ENCODE measurements at places on chromosomes 2 and 18.

GRCh38 chr2:237625777-237626176 is 1.6 kb upstream of the LRRFIP1 start:
- DNase-seq: no peak

- no peak for DNase-seq
These were observed 73.4 kb downstream of the PLEKHM3 start for GRCh38 chr2:207951734-207952470.

DNA sequence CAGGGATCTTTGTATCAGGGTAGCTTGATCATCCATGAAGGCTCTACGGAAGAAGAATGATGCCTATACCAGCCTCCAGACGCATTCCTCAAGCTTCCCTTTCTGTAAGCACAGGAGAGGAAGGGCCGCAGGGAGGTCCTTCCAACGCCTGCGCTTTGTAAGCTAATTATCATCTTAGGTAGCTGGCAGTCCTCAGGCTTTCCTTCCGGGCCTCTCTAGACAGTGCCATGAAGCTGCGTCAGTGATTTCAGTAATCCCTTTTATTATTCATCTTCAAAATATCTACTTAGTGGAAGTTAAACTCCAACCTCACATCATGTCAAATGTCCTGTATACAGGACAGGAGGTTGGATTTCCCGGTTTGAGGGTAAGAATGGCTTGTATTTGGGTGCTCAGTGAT is 92.3 kb downstream of the ETAA1 start:
- no peak for DNase-seq

- DNase-seq: no peak
These were observed at the start of gene CNTNAP5 for GRCh38 chr2:124025171-124025580. CNTNAP5 (plus strand) TSS chr2:124025287; CDS start chr2:124025651, 364 bp downstream.

DNA sequence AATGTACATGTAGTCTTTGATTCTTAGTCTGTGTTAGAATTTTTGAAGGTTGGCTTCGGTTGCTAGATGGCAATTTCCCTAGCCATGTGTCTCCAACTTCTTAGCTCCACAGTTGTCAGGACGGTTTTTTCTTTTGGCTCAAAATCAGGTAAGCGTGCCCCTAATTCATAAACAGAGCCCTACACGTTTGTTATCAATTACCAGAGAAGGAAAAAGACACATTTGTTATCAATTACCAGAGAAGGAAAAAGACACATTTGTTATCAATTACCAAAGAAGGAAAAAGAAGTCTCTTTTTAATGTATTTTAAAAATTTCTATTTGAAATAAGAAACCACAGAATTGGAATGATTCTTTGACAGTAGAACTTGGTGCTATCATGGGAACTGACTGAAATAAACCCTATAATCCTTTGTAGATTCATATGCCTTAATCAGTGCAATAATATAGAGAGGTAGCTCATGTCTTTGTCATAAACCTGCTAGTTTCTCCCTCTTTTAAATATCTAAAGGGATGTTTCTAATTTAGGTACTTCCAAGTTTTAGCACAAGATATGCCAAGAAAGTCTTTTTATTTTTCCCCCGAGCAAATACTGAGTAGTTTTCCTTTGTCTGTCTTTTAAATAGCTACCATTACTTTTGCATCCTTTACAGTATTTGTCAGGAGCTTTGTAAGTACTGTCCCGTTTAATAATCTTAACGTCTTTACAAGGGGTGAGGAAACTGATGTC is 35.9 kb downstream of the CAMKMT start:
- no peak for DNase-seq

DNA sequence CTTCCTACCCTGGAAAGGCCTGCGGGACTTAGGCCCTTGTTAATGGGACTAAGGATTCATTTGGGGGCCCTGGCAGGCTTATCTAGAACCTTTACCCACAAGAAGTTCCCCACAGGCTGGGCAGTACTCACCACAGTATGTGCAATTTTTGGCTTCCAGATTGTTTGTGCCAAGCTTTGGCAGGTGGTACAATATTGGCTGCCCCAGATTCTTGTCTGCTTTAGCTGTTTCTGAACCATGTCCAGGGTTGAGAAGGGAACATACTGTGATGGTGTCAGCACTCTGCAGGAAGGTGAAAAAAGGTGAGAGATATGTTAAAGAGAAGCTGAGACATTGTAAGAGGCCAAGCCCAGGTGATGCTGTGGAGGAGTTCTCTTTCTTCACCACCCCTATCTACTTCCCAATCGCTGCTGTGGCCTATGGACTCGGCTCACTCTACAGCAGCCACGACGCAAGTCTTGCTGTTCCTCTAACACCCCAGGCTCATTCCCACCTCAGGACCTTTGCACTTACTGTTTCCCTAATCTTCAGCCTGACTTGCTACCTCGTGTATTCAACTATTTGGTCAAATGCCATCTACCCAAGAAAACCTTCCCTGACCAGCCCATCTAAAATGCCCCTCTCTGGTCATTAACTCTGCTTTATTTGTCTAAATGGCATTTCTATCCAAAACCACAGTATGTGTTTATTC is 9.2 kb downstream of the SLC4A5 start:
- DNase-seq: no peak

DNA sequence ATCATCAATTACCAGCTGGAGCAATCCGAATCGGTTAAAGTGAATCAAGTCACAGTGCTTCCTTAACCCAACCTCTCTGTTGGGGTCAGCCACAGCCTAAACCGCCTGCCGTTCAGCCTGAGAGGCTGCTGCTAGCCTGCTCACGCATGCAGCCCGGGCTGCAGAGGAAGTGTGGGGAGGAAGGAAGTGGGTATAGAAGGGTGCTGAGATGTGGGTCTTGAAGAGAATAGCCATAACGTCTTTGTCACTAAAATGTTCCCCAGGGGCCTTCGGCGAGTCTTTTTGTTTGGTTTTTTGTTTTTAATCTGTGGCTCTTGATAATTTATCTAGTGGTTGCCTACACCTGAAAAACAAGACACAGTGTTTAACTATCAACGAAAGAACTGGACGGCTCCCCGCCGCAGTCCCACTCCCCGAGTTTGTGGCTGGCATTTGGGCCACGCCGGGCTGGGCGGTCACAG is 496 bp upstream of the ITGA4 start:
- DNase-seq: peak; percentile 48

DNA sequence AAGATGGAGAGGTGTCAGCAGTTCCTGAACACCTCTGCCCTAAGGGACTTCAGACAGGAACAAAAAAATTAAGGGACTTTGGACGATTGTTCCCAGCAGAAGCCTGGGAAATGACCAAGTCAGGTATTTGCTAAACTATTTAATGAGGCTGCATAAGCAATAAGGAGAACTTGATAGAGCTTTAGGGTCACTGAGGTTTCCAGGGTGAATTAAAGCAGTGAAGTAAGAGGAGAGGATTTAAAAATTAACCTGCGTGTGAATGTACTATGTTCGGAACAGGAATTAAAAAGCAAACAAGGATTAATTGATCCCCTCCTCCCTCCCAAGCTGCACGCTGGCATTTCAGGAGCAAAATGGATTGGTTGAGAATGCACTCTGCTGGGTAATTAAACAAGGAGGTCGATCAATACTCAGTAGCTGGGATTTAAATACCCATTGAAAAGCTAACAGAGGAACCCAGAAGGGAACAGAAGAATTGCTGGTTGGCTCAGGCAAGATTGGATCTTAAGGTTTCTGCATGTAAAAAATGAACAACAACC is 157.2 kb downstream of the RNF152 start:
- no peak for DNase-seq

GRCh38 chr2:105889046-105889445 is 144.3 kb downstream of the NCK2 start:
- no peak for DNase-seq

- no peak for DNase-seq
These were observed 143.9 kb downstream of the NCK2 start for GRCh38 chr2:105888625-105889024.

GRCh38 chr2:32772638-32773447 is 145.0 kb downstream of the TTC27 start:
- no peak for DNase-seq

- DNase-seq: no peak
These were observed 95.5 kb downstream of the MTCL1 start for GRCh38 chr18:8800876-8801262.

- DNase-seq: no peak
These were observed 225.5 kb upstream of the GALNT5 start for GRCh38 chr2:157032017-157032416.

GRCh38 chr2:16653799-16654198 is 11.8 kb downstream of the CYRIA start:
- no peak for DNase-seq

GRCh38 chr18:44781886-44782285 is 101.2 kb downstream of the SETBP1 start:
- DNase-seq: no peak

GRCh38 chr18:39425172-39425850 is 1859.7 kb upstream of the CELF4 start:
- no peak for DNase-seq

DNA sequence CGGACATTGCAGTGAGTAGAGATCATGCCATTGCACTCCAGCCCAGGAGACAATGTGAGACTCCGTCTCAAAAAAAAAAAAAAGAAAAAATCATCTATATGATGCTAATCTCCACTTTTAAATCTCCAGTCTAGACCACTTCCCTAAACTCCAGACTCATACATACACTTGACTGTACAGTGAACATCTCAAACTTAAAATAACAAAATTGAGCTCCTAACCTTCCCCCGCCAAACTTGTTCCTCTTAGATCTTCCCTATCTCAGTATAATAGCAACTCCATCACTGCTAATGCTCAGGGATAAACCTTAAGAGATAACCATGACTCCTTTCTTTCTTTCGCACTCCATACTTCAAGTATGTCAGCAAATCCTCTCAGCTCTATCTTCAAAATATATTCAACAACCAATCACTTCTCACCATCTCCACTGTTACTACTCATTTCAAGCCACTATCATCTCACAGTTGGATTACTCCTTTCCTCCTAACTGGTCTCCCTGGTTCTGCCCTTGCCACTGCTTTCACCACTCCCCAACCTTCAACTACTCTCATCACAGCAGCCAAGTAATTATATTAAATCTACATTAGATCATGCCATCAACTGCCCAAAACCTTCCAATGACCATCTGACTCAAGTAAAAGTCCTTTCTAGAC is 12.0 kb downstream of the MEMO1 start:
- no peak for DNase-seq

- no peak for DNase-seq
These were observed 1071.9 kb upstream of the CDH2 start for GRCh38 chr18:29248805-29249204.

- DNase-seq: no peak
These were observed 381.1 kb downstream of the HRH4 start for GRCh38 chr18:24841536-24841935.

DNA sequence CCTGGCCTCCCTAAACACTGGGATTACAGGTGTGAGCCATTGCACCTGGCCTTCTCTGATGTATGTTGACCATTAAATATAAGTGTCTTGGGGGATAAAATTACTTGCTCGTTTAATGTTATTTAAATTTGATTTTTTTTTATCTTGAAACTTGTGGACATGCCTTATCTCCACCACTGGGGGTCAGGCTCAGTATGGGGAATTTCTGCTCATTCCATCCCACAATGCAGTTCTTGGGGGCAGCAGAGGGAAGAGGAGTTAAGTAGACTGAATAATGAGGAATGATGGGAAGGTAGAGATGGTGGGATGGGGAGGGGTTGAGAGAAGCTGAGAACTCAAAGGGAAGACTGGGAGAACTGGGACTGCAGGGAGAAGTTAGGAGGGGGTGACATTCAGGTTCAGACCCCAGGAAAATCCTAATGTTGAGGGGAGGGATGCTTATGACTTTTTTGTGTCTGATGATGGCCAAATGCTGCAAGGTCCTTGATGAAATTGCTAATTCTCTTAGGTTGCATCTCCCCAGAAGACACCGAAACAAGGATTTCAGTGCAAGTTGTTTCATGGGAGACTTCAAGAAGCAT is 174.2 kb downstream of the MIB1 start:
- no peak for DNase-seq

- no peak for DNase-seq
These were observed 327.7 kb downstream of the SUCLG1 start for GRCh38 chr2:84131278-84131830.

DNA sequence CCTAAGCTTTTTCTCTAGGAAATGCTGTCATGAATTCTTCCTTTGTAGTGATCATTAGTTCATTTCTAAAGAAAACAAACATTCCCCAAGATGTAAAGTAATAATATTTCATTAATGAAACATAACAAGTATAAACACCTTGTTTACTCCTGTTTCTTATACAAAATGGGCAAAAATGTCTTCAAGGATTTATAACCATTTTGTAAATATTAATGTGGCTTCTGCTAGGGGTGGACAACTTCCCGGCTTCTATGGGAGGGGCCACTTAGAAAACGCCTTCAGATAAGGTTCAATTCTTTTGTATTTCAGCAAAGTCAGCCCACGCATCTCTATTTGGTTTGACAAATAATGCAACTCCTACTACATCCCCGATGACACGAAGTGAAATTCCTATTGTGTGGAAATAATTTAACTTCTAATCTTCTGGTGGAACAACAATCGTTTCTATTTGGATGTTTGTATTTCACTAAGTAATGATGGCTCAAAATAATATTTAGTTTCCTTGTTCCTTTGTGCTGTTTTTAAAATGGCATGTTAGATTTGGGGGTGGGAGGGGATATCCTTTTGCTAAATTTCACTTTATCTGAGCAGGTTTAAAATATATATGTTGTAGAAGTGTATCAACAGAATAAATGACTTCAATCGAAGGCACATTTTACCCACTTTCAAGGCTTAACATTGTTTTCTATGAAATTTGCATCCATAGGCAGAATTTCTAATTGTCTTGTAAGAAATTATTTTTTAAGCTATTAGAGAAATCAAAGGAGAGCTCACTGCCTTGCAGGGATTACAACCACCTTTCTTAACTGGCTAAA is 14.7 kb upstream of the HOXD1 start:
- no peak for DNase-seq

DNA sequence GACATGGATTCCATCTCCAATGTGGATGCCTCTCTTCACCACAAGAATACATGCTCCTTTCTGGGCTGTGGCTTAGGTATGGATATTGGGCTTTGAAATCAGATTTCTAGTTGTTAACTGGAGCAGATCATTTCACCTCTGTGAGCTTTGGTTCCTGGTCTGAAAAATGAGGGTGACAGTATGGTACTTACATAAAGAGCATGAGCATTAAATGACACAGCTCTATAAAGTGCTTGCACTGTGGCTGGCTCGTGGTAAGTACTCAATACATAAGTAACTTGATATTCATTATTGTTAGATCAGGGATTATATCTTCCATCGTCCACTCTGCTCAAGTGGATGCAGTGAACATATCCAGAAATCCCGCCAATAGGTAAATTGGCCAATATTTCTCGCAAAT is 33.4 kb downstream of the ARHGAP25 start:
- DNase-seq: no peak

DNA sequence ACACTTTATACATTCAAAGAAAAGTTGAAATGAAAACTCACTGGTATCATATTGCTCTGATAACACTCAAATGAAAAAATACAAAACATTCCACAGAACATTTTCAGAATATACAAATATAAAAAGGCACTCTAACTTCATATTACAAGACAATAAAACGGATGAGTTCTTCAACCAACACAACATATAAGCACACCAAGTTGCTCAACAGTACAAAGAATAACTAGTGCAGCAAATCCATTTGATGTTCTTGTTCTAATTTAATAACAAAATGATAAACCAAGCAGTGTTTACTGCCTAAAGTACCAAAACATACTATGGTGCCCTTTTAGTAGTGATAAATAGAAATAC is 60.8 kb upstream of the PGAP1 start:
- no peak for DNase-seq

- no peak for DNase-seq
These were observed 32.7 kb upstream of the FHL2 start for GRCh38 chr2:105431367-105432043.

Measured in stimulated activated CD8-positive, alpha-beta memory T cell treated with anti-CD3 and anti-CD28 coated beads, Interleukin-7, amount 100 ng/mL, for 4 hours (primary cell).